ENCODE measurements at places on chromosomes 2 and 18. TPM values are rescaled to one million over a fixed set of nuclear protein-coding genes. Genes with fewer than 3 reads are reported as not detected.

Gene CNNM4
- total RNA-seq: 1.9 TPM

Gene PARD3B
- total RNA-seq: 13.2 TPM

Gene ARHGAP28
- 25.2 TPM for total RNA-seq

Gene PROKR1
- total RNA-seq: 2.5 TPM

Gene SP5
- not detected for total RNA-seq

Gene GMPPA
- total RNA-seq: 59.7 TPM

Gene MC5R
- not detected for total RNA-seq

Gene PKDCC
- 4.7 TPM for total RNA-seq

Gene LRRTM1
- total RNA-seq: 7.1 TPM

Gene CD8A
- total RNA-seq: 0.46 TPM

Gene HOXD9
- total RNA-seq: 8.8 TPM

Gene GPBAR1
- total RNA-seq: 1.3 TPM

Gene RAB6C
- 0.25 TPM for total RNA-seq

Gene HOXD11
- total RNA-seq: 0.42 TPM
